Activated CD8-positive, alpha-beta T cell treated with anti-CD3 and anti-CD28 coated beads for 36 hours (primary cell): ENCODE measurements at places on chromosomes 12 and 14. TPM values are rescaled to one million over a fixed set of nuclear protein-coding genes. Genes with fewer than 3 reads are reported as not detected.

DNA sequence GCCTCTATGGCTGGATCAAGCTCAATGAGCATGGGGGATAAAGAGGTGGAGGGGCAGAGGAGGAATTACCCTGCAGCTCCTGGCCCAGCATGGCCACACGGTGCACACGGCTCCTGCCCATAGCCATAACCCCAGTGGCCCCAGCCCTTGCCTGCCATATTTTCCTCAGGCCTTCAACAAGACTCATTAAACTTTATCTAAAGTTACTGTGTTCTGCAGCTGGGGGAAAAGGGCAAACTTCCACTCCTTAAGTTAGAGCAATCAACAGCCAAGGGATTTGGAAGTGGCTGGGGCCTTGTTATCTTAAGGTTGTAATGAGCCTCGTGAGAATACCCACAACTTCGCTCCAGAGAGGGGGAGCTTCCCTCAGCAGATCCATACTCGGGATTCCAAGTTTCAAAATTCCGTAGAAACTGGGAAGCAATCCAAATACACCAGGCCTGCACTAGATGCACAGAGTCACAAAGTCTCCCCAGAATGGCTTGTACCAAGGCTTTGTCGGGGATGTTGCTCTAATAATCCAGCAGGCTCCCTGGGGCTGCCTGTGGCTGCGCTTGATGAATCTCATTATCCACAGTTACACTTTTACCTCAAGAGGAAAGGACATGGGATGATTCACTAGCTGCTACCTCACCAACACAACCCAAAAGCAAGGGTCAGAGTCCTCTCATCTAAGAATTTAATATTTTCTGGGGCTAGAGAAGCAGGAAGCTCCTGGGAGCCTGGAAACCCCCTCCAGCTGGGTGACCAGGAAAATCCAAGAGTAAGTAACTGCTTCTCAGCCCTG, 13.0 kb upstream of the OR6J1 start:
- no peaks in the 10 kb centered on the region for H3K4me1 ChIP-seq
- H3K36me3 ChIP-seq: no peaks in the 10 kb centered on the region
- no peak overlapping the region for H3K27ac ChIP-seq
- H3K4me3 ChIP-seq: no peak overlapping the region

ZFHX2 gene
- total RNA-seq: 1.0 TPM

GRCh38 chr12:47744005-47744651, 14.6 kb downstream of the RAPGEF3 start:
- no peaks in the 10 kb centered on the region for H3K27me3 ChIP-seq
- peak; percentile 78 for DNase-seq
- no peak overlapping the region for H3K4me3 ChIP-seq
- H3K36me3 ChIP-seq: no peaks in the 10 kb centered on the region
- H3K27ac ChIP-seq: no peak overlapping the region
- peaks cover 26% of the 10 kb centered on the region for H3K4me1 ChIP-seq

GRCh38 chr12:125017801-125018200, 24.4 kb downstream of the BRI3BP start:
- H3K4me1 ChIP-seq: no peaks in the 10 kb centered on the region
- no peak overlapping the region for H3K27ac ChIP-seq
- no peak overlapping the region for H3K4me3 ChIP-seq
- peaks cover 35% of the 10 kb centered on the region for H3K36me3 ChIP-seq
- DNase-seq: no peak

DNA sequence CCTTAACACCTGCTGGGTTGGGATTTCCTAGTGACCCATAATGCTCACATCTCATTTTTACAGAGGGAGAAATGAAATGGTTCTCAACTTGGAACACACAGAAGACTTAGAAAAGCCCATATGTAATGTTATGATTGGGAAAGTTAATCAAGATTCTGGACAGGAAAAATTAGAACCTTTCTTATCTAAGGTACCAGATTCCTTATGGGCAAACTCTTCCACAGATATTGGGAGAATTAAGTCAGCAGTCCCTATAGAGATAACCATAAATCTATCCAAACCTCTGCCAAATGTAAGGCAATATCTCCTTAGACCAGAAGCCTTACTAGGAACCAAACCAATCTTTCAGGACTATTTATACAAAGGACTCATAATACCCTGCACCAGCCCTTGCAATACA, 13.9 kb upstream of the PSMC1 start:
- H3K4me1 ChIP-seq: no peaks in the 10 kb centered on the region
- no peak overlapping the region for H3K27ac ChIP-seq
- peaks cover 5% of the 10 kb centered on the region for H3K27me3 ChIP-seq
- H3K4me3 ChIP-seq: no peak overlapping the region

DNA sequence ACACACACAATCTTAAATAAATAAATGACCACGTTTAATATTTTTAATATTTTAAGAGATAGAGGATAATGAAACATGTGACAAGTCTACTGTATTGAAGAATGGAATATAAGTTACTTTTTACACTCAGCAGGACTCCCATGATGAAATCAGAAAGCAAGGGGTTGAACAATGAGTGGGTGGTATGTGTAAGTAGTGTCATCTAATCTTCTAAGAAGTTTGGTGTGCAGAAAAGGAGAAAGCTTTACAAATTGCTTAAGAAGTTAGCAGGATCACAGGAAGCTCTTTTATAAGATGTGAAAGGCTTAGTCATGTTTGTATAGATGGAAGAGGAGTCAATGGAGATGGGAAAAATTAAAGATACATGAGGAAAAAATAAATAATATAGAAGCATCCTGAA, 47.8 kb downstream of the SLC15A5 start:
- no peak overlapping the region for H3K4me3 ChIP-seq
- no peaks in the 10 kb centered on the region for H3K4me1 ChIP-seq
- no peaks in the 10 kb centered on the region for H3K36me3 ChIP-seq
- no peaks in the 10 kb centered on the region for H3K27me3 ChIP-seq
- H3K27ac ChIP-seq: no peak overlapping the region

NEUROD4 gene
- not detected for total RNA-seq

GRCh38 chr12:119681728-119682638, 14.1 kb downstream of the PRKAB1 start:
- no peak overlapping the region for H3K4me3 ChIP-seq
- peaks cover 13% of the 10 kb centered on the region for H3K4me1 ChIP-seq
- DNase-seq: peak; percentile 36
- H3K27ac ChIP-seq: peak overlapping the region; percentile 88

- H3K4me1 ChIP-seq: no peaks in the 10 kb centered on the region
- no peaks in the 10 kb centered on the region for H3K27me3 ChIP-seq
- DNase-seq: no peak
- H3K4me3 ChIP-seq: no peak overlapping the region
Observed at GRCh38 chr12:85747941-85748495, 88.2 kb downstream of the RASSF9 start.

- H3K27ac ChIP-seq: no peak overlapping the region
- no peak overlapping the region for H3K4me3 ChIP-seq
- H3K27me3 ChIP-seq: no peaks in the 10 kb centered on the region
- H3K36me3 ChIP-seq: no peaks in the 10 kb centered on the region
- H3K4me1 ChIP-seq: no peaks in the 10 kb centered on the region
- DNase-seq: no peak
Observed at GRCh38 chr12:88419794-88420193, 160.5 kb downstream of the KITLG start.

DNA sequence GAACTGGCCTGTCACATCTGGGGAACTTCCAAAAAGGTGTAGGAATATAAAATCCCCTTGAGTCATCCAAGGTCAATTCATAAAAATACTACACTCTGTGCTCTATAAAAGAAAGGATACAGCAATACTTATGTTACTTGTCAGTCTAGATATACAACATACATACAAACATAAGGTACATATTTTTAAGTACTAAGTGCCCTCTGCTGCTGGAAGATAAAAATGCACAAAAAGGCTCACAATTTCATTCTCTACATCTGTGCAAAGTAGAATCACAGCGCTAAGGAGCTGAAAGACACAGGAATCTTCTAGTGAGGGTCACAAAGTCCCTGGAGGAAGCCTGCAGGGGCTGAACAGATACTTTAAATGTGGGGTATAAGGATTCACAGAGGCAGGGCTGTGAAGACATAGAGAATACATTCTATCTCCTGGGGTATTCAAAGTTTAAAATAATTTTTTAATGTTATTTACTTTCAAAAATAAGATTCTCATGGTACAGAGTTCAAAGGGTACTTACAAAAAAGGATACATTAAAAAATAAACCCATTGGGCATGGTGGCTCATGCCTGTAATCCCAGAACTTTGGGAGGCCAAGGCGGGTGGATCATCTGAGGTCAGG, 10.2 kb upstream of the GOLGA5 start:
- no peak overlapping the region for H3K4me3 ChIP-seq
- no peak overlapping the region for H3K27ac ChIP-seq
- DNase-seq: peak; percentile 61
- no peaks in the 10 kb centered on the region for H3K36me3 ChIP-seq
- H3K27me3 ChIP-seq: no peaks in the 10 kb centered on the region
- peaks cover 15% of the 10 kb centered on the region for H3K4me1 ChIP-seq

DNA sequence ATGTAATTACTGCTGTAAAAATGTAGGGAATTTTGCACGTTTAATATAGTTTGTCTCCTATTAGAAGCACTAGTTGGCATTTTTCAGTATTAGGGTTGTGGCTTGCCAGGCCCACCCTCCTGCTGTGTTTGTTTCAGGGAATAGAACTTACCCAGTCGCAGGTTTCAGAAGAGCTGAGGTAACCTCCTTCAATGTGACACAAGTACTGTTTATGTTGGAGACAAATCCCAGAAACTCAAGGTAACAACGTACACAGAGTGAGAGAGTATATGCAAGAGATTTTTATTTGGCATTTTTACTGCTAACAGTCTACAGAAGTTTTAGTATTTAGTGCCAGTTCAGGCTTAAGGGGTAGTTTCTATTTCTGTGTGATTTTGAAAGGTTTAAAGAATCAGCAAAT, 284.3 kb downstream of the RAD51B start:
- H3K27ac ChIP-seq: no peak overlapping the region
- H3K4me1 ChIP-seq: no peaks in the 10 kb centered on the region
- no peak for DNase-seq
- H3K27me3 ChIP-seq: no peaks in the 10 kb centered on the region
- peaks cover 31% of the 10 kb centered on the region for H3K36me3 ChIP-seq

GRCh38 chr14:61533513-61534255, 161.6 kb upstream of the HIF1A start:
- DNase-seq: peak; percentile 44
- peak overlapping the region; percentile 92 for H3K27ac ChIP-seq
- no peaks in the 10 kb centered on the region for H3K27me3 ChIP-seq
- peaks cover 93% of the 10 kb centered on the region for H3K4me1 ChIP-seq
- no peak overlapping the region for H3K4me3 ChIP-seq
